CD4-positive, alpha-beta T cell treated with Interleukin-1 beta for 1 hour (primary cell): ENCODE measurements at places on chromosomes 1 and 21.

DNA sequence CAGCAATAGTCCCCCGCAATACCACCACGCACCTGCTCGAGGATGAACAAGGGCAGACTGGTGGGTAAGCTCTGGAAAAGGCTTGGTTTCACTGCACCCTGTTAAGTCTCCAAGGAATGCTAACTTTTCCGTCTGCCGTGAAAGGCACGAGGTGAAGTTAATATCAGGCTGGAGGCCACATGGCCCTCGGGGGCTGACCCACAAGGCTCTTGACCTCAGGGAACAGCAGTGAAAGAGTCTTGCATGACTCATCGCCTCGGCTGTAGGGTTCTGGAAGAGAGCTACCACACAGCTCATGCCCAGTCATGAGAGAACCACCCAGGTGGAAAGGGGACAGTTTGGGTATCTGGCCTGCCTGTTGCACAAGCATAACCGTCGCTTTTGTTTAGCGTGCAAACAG is 24.7 kb downstream of the SCCPDH start:
- no peak for DNase-seq

DNA sequence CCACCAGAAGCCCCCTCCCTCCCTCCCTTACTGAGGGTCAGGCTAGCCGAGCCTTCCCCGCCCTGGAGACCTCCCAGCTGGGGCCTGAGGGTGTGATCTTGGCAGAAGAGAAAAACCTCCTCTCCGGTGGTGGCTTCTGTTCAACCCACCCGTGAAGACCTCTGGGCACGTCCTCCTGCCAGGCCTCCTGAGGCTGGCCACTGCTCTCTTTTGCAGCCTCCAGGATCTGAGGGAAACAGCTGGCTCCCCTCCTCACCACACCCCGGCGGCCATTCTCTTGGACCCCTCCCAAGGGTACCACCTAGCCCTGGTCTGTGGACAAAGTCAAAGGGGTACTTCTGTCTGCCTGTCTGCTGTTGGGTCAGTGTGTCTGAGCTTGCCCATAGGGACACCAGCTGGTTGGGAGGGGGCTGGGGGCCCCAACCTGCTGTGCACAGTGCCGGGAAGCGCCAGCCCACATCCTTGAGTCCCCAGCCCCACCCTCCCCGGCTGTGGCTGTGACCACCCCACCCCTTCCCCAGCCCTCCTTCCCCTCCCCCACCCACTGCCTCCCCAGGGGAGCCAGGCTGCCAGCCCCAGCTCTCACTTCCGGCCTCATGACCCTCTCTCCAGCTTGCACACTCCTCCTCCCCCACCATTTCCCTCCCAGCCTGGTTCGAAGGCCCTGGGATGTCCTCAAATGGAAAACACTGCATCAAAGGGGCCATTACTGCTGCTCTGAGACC is 48.1 kb downstream of the AHDC1 start:
- DNase-seq, result no peak

DNA sequence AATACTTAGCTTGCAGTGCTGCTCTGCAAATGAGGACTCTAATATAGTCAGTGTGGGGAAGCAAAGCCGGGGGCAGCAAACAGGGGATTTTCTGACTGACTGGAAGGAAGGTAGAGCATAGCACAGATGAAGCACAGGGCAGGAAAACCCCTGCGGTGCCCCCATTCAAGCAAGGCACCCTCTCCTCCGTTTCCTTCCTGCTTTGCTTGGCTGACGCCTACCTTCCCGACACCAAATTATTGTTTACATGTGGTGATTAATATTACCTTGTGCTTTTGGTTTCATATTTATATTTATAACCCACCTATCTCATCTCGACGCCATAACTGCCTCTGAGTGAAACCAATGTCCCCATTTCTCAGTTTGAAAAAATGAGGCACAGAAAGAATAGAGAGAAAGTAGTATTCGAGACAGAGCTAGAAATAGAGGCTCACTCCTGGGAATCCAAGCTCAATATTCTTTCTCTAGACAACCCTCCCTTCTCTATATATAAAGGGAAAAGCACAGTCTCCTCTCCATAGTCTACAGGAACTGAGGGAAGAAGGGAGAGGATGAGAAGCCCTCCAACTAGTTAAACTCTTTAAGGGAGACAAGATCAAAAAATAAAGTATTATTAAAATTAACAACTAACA is 41.3 kb downstream of the PIK3C2B start:
- DNase-seq, result peak; percentile 87

GRCh38 chr1:236342403-236343245 is 51.5 kb upstream of the EDARADD start:
- DNase-seq, result no peak

DNA sequence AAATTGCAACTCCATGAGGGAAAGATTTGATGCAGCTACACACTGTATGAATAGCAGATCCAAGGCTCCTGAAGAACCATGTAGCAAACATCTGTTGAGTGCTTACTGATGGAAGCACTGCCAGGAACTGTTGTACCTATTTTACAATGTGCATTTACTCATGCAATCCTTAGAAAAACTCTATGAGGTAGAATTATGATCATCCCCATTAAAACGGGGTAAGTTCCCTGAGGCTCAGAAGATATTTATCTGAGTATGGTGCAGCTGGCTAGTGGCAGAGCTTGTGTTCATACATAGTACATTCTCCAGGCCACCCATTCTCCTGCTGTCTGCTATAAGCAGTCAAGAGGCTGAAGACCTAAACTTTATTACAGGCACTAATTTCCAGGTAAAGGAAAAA is 54.4 kb upstream of the C8B start:
- DNase-seq, result no peak

DNA sequence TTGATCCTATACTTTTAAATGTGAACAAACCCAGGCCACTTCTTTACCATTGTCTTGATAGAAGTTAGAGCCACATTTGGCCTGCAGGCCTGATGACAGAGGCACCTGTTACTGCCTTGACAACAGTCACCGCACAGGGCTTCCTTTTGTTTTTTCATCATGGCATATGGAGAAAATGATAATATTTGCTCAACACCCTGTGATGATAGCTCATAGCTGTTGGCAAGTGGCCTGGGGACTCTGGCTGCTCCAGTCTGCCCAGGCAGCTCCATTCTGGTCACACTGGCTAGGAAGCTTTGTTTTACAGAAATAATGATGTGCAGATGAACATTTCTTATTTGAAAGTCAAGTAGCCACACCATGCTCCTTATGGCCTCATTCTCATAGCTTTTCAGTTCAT is 89.6 kb upstream of the GPR88 start:
- DNase-seq, result no peak

DNA sequence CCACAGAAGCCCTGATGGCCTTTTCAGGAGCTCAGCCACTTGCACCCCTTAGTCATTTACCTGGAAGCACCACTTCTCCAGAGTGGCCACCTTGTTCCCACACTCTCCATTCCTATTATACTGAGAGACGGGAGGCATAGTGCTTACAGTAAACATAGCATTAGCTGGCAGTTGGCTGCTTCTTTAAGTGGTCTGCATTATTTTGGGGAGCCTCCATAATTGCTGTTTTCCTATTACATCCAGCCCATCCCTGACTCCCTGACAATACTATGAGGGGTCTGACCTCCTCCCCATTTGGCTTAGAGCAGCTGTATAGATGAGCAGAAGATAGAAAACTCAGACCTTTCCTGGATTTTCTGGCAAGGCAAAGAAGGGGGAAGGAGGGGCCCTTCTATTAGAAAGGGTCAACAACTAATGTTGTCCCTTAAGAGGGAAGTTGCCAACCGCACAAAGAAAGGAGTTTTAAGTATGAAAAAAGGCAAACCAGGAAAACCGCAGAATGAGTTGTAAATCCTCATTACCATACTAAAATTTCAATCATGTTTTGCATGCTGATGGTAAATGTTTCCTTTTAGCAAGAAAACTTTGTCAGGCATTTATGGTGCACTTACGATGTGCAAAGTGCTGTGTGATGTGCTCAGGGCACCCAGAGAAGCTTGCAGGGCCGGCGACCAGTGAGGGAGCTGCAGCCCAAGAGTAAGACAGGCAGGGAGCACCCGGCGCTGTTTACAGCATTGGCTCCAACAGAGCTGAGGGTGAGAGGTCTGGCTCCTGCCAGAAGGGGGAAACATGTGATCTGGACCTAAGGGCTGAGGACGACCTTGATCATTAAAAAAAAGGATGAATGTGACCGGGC is 167.3 kb downstream of the ZZZ3 start:
- no peak for DNase-seq

DNA sequence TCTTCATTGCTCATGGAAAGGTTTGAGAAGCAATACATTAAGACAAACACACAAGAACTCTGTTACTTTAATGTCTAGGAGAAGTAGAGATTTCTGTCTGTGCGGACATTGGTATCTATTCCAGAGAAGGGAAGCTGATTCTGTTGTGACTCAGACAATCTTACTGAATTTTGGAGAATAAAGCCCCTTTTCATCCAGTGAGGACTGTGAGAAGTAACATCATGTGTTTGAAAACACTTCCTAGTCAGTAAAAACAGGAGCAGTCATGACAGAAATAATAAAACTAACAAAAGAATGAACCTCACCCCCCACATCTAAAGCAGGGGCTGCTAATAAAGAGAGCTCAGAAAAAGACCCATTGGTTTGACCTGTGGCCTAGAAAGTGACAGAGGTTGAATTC is 46.6 kb downstream of the NEK7 start:
- DNase-seq, result no peak
